ENCODE measurements at places on chromosomes 16 and 17. TPM values are rescaled to one million over a fixed set of nuclear protein-coding genes. Genes with fewer than 3 reads are reported as not detected.

TSNAXIP1 gene
- total RNA-seq, result 0.55 TPM

ZFPM1 gene
- total RNA-seq, result 8.4 TPM

SUZ12 gene
- total RNA-seq, result 24.9 TPM

CCL4L2 gene
- 4.5 TPM for total RNA-seq

CPHXL2 gene
- not detected for total RNA-seq

LLGL2 gene
- 133 TPM for total RNA-seq

CD300LG gene
- 0.81 TPM for total RNA-seq

SCN4A gene
- not detected for total RNA-seq

TMEM98 gene
- 72.9 TPM for total RNA-seq

ITPRIPL2 gene
- 68.9 TPM for total RNA-seq

FGF11 gene
- 1.1 TPM for total RNA-seq

CX3CL1 gene
- 47.5 TPM for total RNA-seq

TNFRSF12A gene
- total RNA-seq, result 74.9 TPM

Measured in upper lobe of right lung (tissue), 1 donor.